ENCODE measurements at places on chromosomes 2 and 18. TPM values are rescaled to one million over a fixed set of nuclear protein-coding genes. Genes with fewer than 3 reads are reported as not detected.

DNA sequence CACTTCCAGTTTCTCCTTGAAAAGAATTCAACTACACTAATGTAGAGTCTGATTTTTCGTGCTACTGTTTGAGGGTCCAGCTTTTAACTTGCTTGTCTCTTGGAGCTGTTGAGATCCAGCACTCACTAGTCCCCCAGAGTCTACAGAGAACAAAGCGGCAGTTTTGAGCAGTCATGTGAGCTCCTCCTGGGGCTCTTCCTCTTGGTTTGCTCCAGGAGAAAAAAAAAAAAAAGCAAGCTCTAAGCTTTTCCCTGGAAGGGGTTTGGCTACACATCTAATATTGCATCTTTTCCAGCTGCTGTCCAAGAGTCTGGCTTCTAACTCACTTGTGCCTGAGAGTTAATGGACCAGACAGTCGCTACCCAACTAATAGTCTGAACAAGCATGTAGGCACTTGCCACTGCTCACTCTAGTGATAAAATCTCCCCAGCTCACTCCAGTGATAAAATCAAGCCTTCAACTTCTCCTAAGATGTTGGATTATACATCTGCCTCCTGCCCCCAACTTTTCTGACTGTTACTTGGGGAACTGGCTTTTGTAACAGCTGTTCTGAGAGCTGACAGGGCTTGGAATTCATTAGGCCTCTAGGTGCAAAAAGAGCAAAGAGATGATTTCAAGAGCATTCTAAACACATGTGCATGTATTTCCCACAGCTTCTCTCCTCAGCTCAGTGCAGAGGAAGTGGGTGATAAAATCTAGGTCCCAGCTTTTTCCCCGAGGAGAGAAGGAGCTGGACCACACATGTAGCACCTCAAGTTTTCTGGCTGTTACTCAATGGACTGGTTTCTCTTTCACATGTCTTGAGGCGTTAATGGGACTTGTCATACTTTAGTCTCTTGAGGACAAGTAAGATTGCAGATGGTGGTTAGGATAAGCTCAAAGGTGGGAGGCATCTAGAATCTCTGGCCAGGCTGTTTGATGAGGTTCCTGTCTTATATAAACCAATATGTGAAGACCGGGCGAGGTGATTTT, 750.5 kb downstream of the LRP1B start:
- DNase-seq = no peak

DNA sequence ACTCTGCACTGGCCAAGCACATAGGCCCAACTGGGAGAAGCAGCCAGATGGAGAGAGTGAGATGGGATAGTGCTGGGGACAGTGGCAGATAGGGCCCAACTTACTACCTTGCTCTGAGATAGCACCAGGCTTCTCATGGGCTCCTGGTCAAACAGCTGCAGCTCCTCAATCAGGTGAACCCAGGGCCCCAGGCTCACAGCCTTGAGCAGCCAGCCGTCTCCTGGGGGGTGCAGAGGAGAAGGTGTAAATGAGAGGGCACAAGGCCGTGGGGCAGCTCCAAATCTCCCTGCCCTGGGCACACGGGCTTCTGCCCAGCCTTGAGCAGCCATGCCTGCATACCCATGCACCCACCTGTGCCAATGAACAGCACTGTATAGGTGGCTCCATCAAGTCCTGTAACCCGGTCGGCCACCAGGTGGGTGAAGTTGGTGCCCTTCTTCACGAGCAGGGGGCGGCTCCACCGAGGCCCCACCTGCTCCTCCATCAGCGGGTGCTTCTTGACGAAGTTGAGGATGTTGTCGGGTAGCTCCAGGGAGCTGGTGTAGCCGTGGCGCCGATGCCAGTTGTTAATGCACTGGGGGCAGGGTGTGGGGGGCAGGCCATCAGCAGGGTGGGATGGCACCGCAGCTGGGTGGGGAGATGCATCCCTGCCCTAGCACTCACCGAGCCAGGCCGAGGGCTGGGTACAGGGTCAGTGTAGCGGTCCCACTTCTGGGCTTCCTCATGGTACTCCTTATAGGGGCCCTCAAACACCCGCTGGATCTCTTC, 5.9 kb upstream of the ANKRD39 start:
- no peak for DNase-seq

GRCh38 chr18:13136904-13137669, 81.5 kb upstream of the LDLRAD4 start:
- DNase-seq = peak; percentile 12

DNA sequence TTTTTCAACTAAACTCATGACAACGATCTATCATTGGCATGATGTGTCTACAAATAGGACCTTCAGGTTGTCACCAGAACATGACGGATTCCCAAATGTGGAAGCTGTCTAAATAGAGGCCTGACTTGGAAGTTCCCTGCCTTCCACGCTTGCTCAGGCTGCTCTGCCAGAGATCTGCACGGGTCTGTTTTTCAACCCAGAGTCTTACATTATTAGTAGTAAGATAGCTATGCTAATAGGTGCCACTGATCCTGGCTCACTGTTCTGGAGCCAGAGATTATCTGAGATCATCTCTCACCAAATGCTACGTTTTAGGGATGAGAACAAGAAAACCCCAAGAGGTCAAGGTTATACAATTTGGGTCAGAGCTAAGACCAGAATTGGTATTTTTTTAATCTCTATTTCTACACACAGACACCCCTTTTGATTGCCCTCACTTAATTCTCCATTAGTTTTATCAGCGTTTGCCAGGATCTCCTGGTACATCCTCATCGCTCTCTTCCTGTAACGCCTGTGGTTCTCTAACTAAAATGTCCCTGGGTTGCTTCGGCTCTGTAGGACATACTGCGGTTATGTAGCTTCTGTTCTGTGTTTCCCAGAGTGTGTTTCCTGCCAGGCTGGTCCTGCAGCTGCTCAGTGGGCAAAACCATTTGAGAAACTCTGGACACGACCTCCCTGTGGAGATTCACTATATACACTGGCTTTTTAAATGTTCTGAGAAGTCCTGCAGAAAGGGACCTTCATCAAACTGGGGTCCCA, 5.7 kb downstream of the CDC42EP3 start:
- no peak for DNase-seq

- DNase-seq = no peak
These were observed 170.4 kb downstream of the SMAD7 start for GRCh38 chr18:48780201-48780912.

DNA sequence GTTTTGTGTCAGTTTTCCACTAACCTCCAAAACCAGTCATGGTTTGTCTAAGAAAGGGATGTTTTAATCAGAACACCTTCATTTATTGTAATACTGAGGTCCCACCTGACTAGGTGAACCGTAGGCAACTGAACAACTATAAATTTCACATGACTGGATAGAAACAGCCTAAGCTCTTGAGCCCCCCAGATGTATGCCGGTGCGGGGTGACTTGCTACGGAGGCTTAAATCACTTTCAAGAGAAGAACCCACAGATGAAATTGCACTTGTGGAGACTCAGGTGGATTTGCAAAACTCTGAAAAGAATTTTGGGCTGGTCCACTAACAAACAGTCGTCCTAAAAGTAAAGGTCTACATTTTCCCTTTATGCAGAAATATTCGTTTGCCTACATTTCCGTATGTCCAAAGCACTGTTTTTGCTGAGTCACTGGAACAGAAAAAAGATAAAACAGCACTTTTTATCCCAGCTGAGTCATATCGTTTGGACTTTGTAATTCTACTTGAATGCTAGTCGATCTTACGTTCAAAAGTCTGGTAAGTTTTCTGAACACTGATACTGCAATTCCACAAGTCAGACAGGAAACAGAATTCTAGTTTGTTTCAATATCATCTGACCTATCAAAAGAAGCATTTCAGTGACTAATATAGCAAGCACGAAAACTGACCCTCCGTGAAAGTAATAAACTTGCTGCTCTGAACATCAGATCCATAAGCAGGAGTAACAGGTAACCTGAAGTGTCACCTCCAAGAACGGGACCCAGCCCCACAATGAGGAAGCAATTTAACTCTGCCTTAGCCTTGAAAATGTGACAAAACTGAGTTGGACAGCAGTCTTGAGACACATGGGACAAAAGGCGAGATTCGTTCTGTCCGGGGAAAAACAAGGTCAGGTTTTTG, 18.1 kb downstream of the ZNF516 start:
- no peak for DNase-seq

- DNase-seq = no peak
These were observed 24.9 kb downstream of the IGFBP5 start for GRCh38 chr2:216670266-216671080.

- DNase-seq = no peak
These were observed 54.3 kb downstream of the DGKD start for GRCh38 chr2:233408366-233409285.

DNA sequence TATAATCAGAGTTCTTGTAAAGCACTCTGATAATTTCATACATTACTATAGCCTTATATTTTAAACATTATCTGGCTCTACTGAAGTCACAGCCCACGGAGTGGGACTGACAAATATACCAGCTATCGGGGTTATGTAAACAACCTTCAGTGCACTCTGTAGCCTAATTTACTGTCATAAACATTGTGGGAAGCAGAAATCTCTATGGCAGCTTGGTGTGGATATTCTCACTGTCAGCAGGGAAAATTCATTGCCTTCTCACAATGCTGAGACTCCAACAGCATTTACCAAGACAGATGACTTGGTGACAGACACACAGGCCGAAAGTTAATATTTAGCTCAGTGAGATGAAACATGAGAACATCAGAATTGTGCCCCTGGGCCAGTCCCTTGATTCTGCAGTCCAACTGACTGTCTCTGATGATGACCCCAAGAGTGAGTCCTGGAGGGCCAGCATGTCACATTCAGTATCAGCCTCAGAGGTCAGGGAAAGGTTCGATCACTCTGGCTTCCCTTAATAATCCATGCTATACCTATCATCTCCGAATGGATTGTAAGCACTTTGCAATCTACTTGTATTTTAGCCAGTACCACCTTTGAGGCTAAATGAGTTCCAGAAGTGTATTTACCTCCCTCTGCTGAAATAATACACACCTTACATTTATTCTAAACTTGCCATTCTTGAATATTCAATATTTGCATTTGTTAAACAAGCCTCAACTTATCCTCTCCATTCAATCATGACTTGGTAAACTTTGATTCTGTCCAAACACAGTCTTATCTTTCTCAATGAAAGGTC, 146.2 kb upstream of the OSR1 start:
- peak; percentile 33 for DNase-seq

DNA sequence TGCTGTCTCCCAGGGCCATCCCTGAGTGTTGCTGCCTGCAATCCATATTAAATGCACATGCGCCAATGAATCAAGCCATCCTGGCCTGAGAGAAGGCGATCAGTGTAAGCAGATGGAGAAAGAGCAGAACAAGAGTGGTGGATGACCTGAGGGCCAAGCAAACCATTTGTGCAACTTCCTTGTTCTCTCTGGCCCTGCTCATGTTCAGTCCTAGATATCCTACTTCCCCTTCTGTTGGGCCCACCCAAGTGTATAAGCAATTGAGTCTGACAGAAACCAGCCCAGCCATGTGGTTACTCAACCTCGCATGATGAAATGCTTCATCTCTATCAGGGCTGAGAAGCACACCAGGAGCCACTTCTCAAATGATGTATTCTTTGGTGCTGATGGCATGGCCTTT, 383.1 kb upstream of the ID2 start:
- no peak for DNase-seq

The CHST9 gene
- 0.17 TPM for total RNA-seq

The TXNDC2 gene
- not detected for total RNA-seq

The XDH gene
- 51.1 TPM for total RNA-seq
